ENCODE measurements at places on chromosomes 3 and 15.

- no peak for DNase-seq
Measured at GRCh38 chr15:39156646-39157250, 424.1 kb upstream of the THBS1 start.

DNA sequence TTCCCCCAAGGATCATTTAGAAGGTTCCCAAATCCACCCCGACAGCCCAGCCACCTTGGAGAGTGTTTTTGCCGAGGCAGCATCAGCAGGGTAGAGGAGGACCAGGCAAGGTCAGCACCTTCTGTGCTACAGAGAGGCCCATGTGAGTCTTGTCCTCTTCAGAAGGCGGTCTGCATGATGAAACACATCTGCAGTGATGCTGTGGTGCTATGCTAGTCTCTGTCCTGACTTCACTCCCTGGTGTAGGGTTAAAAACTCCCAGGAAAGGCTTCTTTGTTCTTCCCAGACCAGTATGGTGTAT, 87.9 kb downstream of the ITPR1 start:
- DNase-seq, result no peak

GRCh38 chr3:15795651-15796308, 2.0 kb downstream of the ANKRD28 start:
- DNase-seq, result no peak

DNA sequence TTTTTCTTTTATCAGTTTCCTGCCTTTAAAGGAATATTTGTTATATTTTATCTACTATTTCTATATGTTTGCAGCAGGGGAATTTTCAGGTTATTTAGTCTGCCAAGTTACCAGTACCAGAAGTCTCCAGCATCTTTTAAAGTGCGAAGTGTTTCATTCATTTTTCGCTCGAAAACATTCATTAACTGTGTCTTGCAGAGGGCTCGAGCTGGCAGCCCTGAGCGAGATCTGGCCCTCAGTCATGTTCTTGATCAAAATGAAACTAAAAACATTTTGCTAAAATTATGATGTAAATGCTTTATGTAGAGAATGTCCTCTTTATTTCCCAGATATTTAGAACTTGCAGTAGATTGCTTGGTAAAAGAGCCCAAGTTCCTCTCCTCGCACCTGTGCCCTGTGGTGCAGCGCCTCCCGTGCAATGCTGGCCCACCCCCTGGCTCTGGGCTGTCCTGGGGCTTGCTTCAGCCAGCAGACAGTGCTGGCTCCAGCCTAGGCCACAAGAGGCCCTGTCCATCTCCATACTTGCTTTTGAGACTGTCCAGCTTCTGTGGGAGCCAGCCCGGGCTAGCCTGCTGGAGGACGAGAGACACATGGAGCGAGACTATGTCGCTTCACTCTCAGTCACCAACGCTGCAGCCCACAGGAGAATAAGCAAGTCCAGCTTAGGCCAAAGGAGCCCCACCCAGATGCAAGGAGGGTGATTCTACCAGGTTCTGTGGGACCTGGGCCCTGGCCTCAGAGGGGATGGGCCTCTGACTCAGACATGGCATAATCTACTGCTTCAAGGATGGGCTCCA, 71.9 kb upstream of the PRR23E start:
- DNase-seq, result no peak

GRCh38 chr15:74315626-74316025, 51.8 kb downstream of the CYP11A1 start:
- DNase-seq, result no peak

DNA sequence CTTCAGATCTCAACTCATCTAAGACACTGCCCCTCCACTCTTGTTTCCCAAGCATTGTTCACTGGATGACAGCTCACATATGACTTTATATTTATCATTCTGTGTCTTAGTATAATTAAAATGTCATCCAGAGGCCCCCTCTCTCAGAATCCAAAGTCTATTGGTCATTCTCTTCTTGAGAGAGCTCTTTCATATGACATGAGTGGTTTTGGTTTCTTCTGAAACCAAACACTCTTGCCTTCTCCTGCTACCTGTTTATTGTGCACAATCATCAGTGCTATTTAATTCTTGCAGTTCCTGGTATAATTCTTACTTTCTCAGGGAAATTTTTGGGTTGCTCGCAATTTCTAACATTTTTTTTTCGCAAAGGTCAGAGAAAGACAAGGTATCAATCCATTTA, 249.5 kb downstream of the IL5RA start:
- DNase-seq, result no peak

DNA sequence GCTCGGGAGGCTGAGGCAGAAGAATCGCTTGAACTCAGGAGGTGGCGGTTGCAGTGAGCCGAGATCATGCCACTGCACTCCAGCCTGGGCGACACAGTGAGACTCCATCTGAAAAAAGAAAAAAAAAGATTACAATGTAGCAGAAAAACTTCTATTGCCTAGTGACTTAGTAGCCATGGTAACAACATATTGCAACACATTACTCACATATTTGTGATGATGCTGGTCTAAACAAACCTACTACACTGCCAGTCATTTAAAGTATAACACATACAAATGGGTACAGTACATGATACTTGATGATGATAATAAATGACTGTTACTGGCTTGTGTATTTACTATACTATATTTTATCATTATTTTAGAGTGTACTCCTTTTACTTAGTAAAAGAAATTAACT, 125.6 kb downstream of the PLOD2 start:
- DNase-seq, result no peak

DNA sequence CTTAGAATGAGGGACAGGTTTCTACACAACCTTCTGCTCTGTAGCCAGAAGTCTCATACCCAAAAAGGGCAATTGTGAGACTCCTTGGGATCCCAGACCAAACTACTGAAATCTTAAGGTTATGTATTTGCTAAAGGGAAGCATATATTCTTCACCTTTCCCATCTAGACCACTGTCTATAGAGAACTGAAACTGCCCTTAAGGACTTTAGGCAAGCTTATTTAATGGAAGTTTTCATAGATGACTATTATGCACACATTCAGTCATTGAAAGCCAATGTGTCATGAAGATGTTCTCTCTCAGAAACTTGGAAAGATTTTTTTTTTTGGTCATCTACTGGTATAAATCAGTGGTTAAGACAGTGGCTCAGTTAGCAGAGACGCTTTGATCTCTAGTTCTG, 365.3 kb downstream of the MCTP2 start:
- DNase-seq, result no peak

GRCh38 chr15:80586161-80586560, 108.9 kb upstream of the ABHD17C start:
- no peak for DNase-seq
